ENCODE measurements at places on chromosomes 1 and 21.

- no peak for DNase-seq
Observed at GRCh38 chr1:90067194-90067931, 72.5 kb downstream of the ZNF326 start.

DNA sequence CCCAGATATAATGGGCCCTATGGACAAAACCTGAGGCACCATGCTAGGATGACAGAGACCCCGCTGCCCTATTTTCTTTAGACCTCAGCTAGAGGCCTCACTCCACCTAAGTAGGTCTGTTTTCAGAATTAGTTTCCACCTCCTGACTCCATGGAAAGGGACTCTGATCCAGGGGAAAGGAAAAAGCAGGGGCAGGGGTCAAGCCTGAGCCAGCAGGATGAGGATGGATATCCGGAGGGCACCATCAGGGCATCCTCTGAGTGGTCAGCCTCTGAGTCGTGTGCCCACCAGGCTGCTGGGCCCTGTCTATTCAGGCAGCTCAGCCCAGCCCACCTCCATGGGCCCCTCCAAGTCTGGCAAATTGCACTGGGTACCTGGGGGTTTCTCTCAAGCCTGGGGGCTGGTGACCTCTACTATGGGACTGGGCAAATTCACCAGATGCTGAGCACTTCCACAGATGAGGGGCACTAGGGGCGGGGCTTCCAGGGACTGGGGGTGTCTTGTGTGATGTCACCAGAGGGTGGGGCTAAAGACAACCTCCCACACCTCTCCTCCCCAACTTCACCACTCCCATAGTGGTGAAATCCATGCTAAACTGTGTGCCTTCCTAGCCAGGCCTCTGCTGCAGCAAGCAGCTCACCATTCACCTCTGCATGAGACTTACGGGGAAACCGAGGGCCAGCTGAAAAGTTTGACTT lies 5.5 kb downstream of the PAQR7 start:
- DNase-seq: no peak

GRCh38 chr1:178101266-178101630 lies 7.3 kb downstream of the RASAL2 start:
- DNase-seq: no peak

DNA sequence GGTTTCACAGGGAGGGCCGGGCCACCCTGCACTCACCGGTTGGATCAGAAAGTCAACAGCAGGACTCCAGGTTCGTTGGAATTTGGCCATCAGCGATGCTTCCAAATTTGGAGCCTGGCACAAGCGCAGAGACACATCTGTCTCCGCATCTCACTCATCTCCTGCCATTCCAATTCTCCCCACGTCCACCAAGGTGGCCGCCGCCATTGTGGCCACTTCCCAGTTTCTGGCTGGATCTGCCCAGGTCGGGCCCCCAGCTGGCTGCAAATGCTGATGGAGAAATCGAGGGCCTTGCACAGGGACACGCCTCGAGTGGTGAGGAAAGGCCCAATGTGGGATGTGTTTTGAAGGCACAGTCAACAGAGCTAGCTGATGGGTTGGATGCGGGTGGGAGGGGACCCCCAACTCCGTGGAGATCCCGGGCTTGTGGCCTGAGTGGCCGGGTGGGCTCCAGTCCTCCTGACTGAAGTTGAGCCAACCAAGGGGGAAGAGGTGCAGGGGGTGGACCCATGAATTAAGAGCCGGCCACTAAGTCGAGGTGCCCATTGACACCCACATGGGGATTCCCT lies 102.7 kb downstream of the CRYAA start:
- DNase-seq: no peak

- no peak for DNase-seq
Observed at GRCh38 chr1:89763649-89763986, 57.2 kb upstream of the LRRC8D start.

DNA sequence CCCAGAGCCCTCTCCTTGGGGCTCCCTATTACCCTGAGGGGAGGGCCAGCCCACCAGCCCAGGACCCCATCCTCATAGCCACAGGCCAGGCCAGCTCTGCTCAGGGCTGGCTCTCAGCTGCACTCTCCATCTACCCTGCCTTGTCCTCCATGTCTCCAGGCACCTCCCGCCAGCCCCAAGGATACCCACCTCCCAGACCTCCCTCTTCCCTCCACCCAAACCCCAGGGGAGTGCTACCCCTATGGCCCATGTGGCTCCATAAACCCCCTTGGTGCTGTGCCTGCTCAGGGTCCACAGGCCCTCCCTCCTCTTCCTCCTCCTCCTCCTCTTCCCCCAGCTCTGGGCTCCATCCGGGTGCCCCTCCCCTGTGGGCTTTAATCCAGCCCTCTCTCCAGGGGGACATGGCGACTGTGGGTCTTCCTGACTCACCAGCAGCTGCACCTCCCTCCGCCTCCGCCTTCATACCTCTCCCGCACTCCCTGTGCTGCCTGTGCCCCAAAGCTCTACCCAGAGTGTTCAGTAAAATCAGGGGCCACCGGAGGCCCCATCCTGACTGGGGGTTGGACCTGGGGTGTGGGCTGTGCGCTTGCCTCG lies 9.1 kb downstream of the YBEY start:
- no peak for DNase-seq

DNA sequence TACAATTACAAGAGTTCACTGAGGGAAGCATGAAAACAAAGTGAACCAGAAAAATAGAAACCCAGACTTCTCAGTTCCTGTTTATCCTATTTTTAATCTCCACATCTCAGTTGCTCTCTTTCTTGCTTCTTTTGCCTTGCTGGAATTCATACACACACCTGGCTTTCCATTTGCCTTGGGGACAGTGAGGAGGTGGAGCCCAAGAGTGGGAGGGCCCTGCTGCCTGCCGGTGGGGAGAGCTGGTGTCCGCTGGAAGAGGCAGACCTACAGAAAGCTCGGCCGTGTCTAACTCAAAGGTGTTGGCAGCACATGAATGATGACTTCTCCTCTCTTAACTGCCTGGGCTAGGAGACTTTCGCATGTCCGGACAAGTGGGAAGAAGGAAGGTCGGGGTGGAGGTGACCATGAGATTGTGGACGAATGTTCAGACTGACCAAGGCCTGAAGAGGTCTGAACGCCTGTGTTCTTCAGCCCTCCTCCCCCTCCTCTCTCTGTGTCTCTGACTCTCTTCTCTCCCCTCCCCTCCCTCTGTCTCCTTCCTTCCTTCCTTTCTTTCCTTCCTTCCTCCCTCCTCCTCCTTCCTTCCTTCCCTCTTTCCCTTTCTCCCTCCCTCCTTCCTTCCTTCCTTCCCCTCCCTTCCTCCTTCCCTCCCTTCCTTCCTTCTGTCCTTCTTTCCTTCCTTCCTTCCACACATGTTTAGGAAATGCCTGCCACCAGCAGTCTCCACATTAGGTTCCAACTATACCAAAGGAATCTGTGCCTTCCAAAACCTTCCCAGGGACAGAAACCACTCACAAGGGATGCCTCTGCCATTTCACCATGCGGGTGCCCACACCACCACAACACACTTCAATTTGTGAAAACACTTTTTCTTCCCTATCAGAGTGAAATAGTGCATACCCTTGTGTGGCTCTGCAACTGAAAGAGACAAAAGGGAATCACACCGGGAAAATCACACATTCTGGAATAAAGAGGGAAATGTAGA lies 157.3 kb upstream of the RUNX1 start:
- DNase-seq: no peak

DNA sequence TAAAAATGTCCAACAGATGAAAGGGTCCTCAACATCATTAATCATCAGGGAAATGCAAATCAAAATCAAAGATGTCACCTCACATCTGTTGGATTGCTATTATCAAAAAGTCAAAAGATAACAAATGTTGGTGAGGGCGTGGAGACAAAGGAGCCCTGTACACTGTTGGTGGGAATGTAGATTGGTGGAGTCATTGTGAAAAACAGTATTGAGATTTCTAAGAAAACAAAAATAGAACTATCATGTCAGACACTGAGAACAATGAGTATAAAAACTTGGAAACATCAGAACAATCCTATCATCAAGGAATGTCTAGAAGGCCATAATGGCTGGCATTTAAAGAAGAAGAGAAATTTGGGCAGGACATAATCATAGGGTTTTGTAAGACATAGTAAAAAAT lies 209.2 kb upstream of the PTGFR start:
- no peak for DNase-seq

GRCh38 chr1:216181590-216181989 lies 241.7 kb downstream of the USH2A start:
- DNase-seq: no peak

- no peak for DNase-seq
Observed at GRCh38 chr1:90133133-90133532, 138.2 kb downstream of the ZNF326 start.

DNA sequence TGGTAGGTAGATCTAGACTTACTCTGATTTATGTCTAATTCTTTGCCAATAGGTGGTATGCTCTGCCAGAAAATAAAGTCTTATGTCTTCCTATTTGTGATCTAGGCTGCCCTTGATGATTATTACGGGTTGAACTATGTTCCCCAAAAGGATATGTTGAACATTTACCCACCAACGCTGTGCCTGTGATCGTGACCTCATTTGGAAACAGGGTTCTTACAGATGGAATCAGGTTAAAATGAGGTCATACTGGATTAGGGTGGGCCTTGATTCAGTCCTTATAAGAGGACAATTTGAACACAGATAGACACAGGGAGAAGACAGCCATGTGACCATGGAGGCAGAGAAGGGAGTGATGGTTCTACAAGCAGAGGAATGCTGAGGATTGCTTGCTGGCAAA lies 95.1 kb upstream of the BCAR3 start:
- no peak for DNase-seq

- no peak for DNase-seq
Observed at GRCh38 chr1:96918406-96918805, 196.8 kb downstream of the PTBP2 start.

GRCh38 chr1:116982319-116983004 lies 19.1 kb upstream of the CD101 start:
- no peak for DNase-seq

DNA sequence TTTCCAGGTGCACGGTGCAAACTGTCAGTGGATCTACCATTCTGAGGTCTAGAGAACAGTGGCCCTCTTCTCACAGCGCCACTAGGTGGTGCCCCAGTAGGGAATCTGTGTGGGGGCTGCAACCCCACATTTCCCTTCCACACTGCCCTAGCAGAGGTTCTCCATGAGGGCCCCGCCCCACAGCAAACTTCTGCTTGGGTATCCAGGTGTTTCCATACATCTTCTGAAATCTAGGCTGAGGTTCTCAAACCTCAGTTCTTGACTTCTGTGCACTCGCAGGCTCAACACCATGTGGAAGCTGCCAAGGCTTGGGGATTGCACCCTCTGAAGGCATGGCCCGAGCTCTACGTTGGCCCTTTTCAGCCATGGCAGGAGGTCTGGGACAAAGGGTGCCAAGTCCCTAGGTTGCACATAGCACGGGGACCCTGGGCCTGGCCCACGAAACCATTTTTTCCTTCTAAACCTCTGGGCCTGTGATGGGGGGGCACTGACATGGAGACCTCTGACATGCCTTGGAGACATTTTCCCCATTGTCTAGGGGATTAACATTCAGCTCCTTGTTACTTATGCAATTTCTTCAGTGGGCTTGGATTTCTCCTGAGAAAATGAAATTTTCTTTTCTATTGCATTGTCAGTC lies 10.0 kb downstream of the HS2ST1 start:
- DNase-seq: no peak

GRCh38 chr1:162701286-162701685 lies 69.0 kb downstream of the DDR2 start:
- no peak for DNase-seq

GRCh38 chr1:118395430-118395991 lies 210.5 kb upstream of the SPAG17 start:
- no peak for DNase-seq

GRCh38 chr1:77010937-77011336 lies 143.7 kb downstream of the ST6GALNAC5 start:
- DNase-seq: no peak

DNA sequence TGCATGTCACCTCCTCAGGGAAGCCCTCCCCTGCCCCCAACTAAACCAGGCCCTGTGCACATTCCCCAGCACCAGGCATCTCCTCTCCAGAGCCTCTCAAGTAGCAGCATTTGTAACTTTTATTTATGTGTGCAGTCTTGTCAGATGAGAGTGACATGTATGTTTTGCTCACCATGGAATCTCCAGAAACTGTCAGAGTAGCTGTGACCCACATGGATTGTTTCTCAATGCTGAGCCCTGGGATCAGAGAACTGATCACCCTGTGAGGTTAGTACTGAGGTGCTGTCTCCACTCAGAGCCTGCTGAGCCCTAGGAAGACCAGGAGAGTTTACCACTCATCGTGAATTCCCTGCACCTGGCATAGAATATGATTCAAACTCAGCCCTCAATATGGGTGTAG lies 190.9 kb upstream of the EDN2 start:
- DNase-seq: no peak

DNA sequence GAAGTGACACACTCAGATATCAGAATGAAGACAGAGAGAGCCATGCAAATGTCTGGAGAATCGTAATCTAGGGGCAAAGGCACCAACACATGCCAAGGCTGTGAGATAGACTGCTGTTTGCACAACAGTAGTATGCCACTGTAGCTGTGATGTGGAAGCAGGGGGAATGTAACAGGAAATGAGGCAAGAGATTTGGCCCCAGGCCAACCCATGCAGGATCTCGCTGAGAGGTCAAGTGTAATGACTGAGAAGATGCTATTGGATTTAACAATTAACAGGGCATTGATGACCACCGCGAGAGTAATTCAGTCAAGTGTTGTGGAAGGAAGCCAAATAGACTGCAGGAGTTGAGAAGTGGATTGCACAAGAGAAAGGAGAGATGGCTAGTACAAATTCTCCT lies 107.3 kb upstream of the ST6GALNAC5 start:
- DNase-seq: no peak

- DNase-seq: no peak
Observed at GRCh38 chr21:39071623-39072214, 111.5 kb downstream of the PSMG1 start.

DNA sequence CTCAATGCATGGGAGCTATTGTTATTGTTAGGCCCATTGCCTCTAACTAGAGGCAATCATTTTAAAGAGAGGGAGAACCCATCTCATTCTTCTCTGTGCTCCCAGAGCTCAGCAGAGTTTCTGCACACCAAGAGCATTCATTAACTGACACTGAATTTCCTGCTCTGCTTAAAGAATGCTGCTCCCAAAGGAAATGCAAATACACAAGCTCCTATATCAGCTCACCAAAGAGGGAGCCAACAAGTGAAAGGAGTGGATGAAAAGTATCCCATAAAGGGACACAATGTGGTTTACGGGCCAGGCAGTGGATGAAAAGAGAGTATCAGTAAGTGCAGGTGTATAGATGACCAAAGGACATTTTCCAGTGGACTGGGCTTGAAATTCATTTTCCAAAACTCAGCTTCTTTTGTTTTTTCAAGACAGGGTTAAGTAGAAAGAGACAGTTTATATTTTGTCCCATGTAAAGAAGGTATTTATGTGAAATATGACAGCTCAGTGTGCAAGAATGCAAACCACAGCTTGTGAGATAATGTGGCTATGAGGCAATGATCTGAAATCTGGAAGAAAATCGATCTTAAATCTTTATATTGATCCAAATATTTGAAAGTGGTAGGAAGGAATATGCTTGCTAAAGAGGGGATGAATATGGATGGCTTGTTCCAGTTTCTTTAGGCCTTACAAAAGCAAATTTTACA lies 207.7 kb upstream of the CAMK1G start:
- DNase-seq: no peak

Measured in CD8-positive, alpha-beta memory T cell (primary cell).